ENCODE measurements at places on chromosomes 16 and 17.

GRCh38 chr17:44310609-44311376 lies 2.4 kb downstream of the RUNDC3A start:
- no peak for DNase-seq

DNA sequence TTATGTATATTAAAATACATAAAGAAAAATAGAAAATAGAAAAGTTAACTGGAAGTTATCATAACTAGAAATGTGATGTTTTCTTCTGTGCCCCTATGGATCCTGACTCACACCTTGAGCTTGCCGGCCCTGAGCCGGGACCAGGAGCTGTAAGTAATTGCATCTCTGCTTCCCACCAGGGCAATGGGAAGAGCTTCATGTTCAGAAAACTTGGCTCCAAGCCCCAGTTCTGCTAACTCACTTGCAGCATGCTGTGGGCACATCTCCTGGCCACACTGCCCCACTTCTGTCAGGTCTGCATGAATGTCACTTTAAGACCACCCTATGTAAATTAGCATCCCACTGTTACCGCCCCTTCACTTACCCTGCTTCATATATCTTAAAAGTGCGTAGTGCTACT lies 37.2 kb downstream of the GNAO1 start:
- DNase-seq = no peak

GRCh38 chr17:39628655-39629493 lies 2.1 kb downstream of the PPP1R1B start:
- DNase-seq = no peak

- DNase-seq = no peak
These were observed 4.0 kb downstream of the HIC1 start for GRCh38 chr17:2058586-2059546.

DNA sequence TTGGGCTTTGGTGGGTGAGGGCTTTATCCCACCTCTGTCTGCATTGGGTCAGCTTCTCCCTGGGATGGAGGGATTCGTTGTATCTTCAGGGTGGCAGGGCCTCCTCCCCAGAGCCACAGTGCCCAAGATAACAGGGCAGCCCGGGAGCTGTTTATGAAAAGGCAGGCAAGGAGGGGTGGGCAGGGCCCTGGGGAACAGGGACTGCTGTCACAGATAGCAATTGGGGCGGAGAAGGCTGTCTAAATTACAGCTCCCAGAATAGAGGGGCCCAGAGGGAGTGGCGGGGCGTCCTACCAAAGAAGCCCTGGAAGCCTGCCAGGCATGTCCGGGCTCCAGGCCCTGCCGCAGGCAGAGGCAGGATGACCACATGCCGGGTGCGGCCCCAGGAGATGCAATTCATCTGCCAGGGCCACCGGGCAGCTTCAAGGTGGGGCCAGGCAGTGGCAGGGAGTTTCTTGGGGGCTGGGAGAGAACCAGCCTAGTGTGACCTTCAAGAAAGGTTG lies 18.8 kb upstream of the PHOSPHO1 start:
- DNase-seq = no peak

GRCh38 chr17:82314012-82314726 lies 3.2 kb downstream of the CD7 start:
- no peak for DNase-seq

DNA sequence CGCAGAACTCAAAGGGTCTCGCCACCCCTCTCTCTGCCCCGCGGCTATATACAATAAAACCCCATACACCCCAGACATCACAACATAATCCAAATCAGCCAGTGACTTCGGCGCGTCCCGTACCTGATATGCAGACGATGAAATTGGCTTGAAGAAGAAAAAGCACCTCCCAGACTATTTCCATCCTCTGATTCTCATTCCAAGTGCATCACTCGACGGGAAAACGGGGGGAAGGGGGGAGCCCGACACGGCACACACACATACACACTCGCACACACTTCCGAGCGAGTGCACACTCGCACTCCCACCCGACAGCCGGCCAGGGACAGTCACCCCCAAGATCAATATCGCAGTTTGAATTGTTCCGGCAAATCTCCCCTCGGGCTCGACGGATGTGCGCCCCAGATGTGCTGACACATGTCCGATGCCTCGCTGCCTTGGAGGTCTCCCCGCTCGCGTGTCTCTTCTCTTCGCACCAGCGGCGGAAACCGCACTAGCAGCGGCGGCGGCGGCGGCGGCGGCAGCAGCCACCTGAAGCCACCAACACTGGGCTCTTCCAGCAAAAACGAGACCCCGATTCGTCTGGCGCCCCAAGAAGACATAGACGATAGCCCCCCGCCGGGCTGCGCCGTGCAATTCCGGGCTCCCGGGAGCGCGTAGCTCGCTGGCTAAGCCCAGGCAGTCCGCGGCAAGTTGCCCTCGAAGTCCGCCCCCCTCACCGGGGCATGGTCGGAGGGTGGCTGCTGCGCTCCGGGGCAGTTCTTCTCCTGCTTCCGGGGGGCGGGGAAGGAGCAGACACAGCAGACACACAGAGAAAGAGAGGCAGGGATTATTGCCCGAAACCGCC lies 688 bp downstream of the CA10 start:
- DNase-seq = peak; percentile 18

DNA sequence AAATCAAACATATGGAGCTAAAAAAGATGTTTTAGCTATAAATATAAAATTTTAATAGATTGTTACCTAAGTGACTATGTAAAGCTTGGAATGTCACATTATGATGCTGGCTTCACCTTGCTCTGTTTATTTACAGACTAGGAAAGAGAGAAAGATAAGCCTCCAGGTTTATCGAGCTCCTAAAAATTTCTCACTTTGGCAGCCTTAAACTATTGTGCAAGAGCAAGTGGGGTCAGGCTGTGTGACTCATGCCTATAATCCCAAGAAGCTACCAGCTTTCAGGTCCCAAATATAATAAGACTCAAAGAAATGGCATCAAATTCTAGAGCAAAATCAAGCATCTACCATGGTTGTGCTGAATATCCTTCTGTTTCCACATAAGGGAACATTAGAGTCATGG lies 34.3 kb upstream of the PRSS54 start:
- no peak for DNase-seq

GRCh38 chr17:7445619-7445968 lies 733 bp downstream of the CHRNB1 start:
- DNase-seq = peak; percentile 54

DNA sequence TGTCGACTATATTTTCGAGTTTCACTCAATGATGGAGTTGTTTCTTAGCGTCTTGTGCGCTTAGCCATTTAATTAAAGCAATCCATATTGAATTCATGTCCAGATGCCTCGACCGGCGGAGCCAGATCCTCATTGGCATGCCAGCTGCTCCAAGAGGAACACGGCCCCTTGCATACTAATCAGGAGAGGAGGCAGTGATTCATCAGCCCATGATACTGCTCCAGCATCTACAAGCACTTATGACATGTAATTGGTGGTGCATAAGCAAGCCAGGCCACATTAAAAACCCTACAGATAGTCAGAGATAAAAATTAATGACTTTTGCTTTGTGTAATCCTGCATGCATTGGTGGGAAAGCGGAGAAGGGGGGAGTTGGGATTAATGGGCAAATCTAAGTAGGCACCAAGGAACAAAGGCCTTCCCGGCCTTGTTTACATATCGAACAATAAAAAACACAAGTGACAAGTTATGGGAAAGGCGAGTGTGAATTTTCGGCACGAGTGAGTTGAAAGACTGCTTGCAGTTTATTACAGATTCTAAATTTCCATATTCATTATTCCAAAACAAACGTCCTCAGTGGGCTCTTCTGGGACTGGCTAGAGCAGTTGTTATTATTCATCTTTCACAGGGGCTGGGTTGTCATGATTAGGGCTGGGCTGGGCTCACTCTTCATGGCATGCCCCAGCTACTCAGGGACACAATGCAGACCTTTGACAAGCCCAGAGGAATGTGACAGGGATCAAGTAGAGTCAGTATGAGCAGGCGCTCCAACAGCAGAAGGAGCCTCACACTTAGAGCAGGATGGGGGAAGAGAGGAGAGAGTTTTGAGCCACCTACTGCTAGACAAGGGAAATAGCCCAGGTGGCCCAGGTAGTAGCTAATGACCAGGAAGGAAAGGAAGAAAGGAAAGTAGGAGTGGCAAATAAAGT lies 281.7 kb upstream of the ZFHX3 start:
- peak; percentile 12 for DNase-seq

DNA sequence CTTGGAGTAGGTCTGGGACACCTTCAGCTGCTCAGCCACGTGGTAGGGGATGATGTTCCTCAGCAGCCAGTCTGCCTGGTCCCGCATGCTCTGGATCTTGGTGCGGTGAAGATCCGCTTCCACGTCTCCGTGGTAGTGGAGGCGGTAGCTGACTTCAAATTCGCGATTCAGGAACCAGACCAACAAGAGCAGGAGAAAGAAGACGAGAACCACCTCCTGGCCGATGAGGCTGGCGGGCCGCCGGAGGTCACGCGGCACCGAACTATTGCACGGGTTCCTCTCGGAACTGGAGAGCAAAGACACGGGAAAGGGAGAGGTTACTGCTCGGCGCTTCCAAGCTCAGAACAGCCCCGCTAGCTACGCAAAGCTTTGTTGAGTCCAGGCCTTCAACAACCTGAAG lies 86.2 kb upstream of the CREBBP start:
- DNase-seq = no peak

- DNase-seq = no peak
These were observed 15.3 kb upstream of the ALDH3A1 start for GRCh38 chr17:19763416-19763815.

DNA sequence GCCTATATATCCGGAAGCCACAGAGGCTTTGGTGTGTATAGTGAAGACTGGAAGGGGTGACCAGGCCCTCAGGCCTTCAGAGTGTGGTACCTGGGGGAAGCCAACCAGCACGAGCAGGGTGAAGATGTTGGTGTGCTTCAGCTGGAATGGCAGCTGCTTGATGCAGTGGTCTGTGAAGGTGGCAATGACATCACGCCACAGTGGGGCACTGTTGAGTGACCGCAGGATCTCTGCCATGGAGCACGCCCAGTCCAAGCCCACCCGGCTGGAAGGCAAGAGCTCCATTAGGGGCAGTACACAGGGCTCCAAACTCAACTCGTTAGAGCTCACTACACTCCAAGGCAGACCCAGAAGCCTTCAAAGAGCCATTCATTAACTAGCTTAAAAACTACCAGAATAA lies 68.5 kb upstream of the ATP2A3 start:
- no peak for DNase-seq

DNA sequence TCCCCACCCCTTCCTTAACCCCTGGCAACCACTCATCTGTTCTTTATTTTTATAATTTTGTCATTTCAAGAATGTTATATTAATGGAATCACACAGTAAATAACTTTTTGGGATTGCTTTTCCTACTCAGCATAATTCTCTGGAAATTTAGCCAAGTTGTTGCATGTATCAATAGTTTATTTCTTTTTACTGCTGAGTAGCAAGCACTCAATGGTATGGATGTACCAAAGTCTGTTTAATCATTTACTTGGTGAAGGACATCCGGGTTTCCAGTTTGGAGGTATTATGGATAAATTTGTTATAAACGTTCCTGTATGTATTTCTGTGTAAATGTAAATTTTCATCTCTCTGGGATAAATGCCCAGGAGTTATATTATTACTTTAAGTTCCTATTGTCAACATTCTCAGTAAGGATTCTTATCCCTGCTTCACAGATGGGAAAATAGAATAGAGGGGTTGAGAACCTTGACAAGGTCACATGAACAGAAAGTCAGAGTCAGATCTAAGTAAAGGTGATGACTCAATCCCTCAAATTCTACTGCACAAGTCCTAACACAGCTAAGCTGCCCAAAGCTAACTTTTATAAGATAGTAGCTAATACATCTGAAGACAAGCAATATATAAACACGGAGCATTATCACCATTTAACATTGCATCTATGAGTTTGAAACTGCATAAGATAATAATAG lies 62.4 kb upstream of the MTMR4 start:
- DNase-seq = no peak

- no peak for DNase-seq
These were observed 7.3 kb downstream of the TRIM65 start for GRCh38 chr17:75889454-75889853.

DNA sequence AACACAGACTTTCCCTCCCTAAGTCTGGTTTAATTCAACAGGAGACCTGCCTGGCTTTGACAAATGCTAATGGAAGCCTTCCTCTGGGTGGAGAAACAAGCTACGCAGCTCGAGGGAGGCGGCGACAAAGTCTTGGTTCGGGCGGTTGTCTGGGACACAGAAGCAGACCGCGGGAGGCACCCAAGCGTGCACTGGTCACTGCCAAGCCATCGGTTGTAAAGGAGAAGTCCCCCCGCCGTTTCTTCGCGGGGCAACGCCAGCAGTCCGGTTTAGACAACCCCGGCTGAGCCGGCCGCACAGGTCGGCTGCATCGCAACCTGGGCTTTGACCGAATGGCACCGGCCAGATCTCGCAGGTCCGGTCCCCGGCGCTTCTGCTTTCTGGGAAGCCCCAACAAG lies 586 bp downstream of the GLYR1 start:
- DNase-seq = no peak

DNA sequence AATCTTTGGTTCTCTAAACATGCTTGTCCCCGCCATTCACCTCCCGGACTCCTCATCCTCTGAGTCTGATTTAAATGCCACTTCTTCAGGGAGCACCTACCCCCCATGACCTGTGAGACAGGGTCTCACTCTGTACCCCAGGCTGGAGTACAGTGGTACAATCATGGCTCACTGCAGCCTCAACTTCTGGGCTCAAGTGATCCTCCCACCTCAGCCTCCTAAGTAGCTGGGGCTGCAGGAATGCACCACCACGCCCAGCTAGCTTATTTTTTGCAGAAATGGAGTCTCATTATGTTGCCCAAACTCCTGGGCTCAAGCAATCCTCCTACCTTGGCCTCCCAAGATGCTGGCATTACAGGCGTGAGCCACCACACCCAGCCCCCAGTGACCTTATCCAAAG lies 12.8 kb upstream of the CPSF4L start:
- DNase-seq = no peak

GRCh38 chr17:33016920-33017319 lies 25.3 kb downstream of the SPACA3 start:
- DNase-seq = no peak

DNA sequence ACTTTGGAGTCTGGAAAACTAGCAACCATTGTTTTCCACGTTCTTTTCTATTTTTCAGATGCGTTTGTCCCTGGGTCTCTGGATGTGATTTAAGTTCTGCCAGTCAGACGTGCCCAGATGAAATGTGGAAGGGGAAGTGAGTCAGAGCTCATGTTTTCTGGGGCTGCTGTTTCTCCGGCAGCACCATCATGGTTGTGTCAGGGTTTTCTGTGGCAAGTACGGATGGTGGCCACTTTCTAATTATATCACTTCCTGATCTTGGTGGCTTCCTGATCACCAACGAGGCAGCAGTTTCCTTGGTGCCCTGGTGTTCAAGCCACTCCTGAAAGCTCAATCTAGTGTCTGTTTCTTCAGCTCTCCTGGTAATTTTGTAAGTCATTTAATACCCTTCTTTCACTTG lies 31.4 kb upstream of the PMFBP1 start:
- DNase-seq = no peak

DNA sequence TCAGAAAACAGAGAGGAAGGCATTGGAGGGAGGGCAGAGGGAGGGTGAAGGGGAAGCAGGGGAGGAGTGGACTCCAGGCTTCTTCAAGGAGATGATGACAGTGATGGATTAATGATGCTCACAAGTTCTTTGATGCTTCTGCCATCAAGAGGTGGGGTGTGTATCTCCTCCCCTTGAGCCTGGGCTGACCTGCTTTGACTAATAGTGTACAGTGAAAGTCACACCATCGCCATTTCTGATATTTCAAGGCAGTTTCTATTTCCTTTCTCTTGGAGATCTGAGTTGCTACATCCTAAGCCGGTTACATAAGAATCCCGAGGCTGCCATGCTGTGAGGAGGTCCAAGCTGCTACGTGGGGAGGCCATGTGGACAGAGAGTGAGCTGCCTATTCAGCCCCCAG lies 312.5 kb downstream of the MAF start:
- DNase-seq = no peak

All from neuronal stem cell (in vitro differentiated cells).